ENCODE measurements at places on chromosomes 2 and 18. TPM values are rescaled to one million over a fixed set of nuclear protein-coding genes. Genes with fewer than 3 reads are reported as not detected.

The TDRD15 gene
- 0.27 TPM for total RNA-seq

The GMCL1 gene
- total RNA-seq: 19.6 TPM

The PHLPP1 gene
- total RNA-seq: 19.8 TPM

The TMEM198 gene
- total RNA-seq: 2.4 TPM

The NYAP2 gene
- not detected for total RNA-seq

The SCN7A gene
- 0.29 TPM for total RNA-seq

The BOD1L2 gene
- 0.59 TPM for total RNA-seq

The CROCC2 gene
- total RNA-seq: not detected

The FTCDNL1 gene
- total RNA-seq: 2.0 TPM

The POMC gene
- 12.4 TPM for total RNA-seq

The MYOM1 gene
- 0.27 TPM for total RNA-seq

The CCDC68 gene
- 0.80 TPM for total RNA-seq

The LHCGR gene
- total RNA-seq: not detected

The KCTD1 gene
- 7.3 TPM for total RNA-seq

The PTH2R gene
- 0.37 TPM for total RNA-seq

The MC2R gene
- total RNA-seq: not detected

The LRRC30 gene
- not detected for total RNA-seq

The EN1 gene
- not detected for total RNA-seq

The HNMT gene
- 8.4 TPM for total RNA-seq

The DIPK1C gene
- not detected for total RNA-seq

The FARSB gene
- total RNA-seq: 18.1 TPM

The TCF23 gene
- total RNA-seq: not detected

The SERPINB5 gene
- total RNA-seq: 3.3 TPM

The FAP gene
- total RNA-seq: not detected

The MYO3B gene
- 3.5 TPM for total RNA-seq

The ANKRD62 gene
- not detected for total RNA-seq

The MERTK gene
- 22.3 TPM for total RNA-seq

The CHST9 gene
- total RNA-seq: 44.1 TPM

The SALL3 gene
- 5.0 TPM for total RNA-seq

The ABCG5 gene
- not detected for total RNA-seq

The ALPI gene
- not detected for total RNA-seq

The EPC2 gene
- 32.0 TPM for total RNA-seq

The GPR39 gene
- 9.9 TPM for total RNA-seq

The LCT gene
- 0.11 TPM for total RNA-seq

The GPR155 gene
- 4.5 TPM for total RNA-seq

The NEUROD1 gene
- not detected for total RNA-seq

The UCN gene
- total RNA-seq: 0.84 TPM

The PCARE gene
- not detected for total RNA-seq

The LGALSL gene
- 22.5 TPM for total RNA-seq

The APOB gene
- total RNA-seq: 1.9 TPM

The CBLN2 gene
- not detected for total RNA-seq

The MATN3 gene
- 38.5 TPM for total RNA-seq

The ANKRD30B gene
- not detected for total RNA-seq

The TEX51 gene
- not detected for total RNA-seq

The SEMA4C gene
- 56.7 TPM for total RNA-seq

Measured in endodermal cell (in vitro differentiated cells).